ENCODE measurements at places on chromosomes 4 and X.

- DNase-seq = no peak
These were observed 109.0 kb upstream of the ACSL4 start for GRCh38 chrX:109841869-109842579.

DNA sequence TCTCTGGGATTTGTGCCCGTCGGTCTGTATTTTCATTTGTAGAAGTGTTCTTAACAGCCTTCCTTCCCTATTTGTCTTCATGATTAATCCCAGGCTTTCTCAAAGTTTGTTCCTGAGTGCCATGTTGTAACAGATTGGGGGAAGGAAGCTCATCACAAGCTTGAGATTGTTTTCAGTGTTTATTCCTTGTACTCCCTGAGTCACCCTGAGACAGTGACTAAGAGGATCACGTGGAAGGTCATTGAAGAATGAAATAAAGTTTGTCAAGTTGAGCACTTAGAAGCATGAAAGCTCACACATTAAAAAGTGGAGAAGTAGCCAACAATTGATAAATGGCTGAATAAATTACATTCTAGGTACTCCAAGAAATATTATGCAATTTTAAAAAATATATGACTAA, 153.5 kb upstream of the FAM241A start:
- DNase-seq = no peak

DNA sequence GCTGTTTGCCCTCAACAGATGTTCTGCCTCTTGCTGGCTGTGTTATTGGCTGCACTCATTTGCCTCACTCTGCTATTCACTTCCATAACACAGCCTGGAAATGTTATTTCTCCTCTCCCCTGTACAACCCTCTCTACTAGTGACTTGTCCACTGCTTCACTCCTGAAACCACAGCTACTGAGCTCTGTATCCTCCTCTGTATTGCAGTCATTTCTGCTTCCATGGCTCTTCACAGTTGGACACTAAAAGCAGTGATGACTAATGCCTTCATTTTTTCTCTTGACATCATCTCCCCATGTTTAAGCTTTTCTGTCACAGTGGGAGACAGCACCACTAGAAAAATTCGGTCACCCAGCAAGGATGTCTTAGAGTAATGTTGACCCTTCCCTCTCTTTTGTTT, 123.0 kb upstream of the PPP1R2C start:
- DNase-seq = no peak

- DNase-seq = no peak
These were observed 70.0 kb downstream of the EVC start for GRCh38 chr4:5780831-5781480.

- no peak for DNase-seq
These were observed 198.4 kb upstream of the SFRP2 start for GRCh38 chr4:153987291-153987690.

DNA sequence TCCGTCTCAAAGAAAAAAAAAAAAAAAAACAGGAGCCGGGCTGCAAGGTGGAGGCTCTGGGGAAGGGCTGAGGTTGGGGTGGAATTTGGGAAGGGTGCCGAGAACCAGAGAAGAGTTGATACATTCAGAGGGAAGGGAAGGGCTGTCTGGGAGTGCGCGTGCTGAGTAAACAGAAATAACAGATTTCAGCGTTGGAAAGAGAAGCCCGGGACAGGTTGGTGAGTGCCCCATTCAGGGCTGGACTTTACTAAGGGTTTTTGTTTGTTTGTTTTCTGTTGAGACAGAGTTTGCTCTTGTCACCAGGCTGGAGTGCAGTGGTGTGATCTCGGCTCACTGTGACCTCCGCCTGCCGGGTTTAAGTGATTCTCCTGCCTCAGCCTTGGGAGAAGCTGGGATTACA, 1.7 kb upstream of the IL3RA start:
- DNase-seq = no peak

- DNase-seq = no peak
These were observed 6.9 kb upstream of the HELT start for GRCh38 chr4:185011408-185011807.

- DNase-seq = no peak
These were observed 595.4 kb upstream of the AGA start for GRCh38 chr4:178037459-178038214.

- DNase-seq = no peak
These were observed 24.0 kb downstream of the INTS6L start for GRCh38 chrX:135544338-135544948.

DNA sequence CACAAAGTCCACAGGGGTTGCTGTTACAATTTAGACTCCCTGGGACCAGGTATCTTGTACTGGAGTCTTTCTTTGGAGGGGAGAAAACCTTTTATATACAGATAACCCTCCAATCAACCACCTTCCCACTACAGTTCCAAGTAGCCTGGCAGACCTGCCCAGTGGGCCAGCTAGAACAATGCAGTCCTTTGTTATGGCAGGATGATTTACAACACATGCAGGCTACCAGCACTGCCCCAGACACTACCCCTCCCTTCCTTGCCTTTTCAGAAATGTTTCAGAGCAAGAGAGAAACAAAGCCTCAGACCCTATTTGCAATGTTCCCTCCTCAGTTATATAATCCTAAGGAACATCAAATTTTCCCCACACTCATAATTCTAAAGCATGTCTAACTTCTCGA, 11.1 kb downstream of the RASL11B start:
- DNase-seq = no peak

DNA sequence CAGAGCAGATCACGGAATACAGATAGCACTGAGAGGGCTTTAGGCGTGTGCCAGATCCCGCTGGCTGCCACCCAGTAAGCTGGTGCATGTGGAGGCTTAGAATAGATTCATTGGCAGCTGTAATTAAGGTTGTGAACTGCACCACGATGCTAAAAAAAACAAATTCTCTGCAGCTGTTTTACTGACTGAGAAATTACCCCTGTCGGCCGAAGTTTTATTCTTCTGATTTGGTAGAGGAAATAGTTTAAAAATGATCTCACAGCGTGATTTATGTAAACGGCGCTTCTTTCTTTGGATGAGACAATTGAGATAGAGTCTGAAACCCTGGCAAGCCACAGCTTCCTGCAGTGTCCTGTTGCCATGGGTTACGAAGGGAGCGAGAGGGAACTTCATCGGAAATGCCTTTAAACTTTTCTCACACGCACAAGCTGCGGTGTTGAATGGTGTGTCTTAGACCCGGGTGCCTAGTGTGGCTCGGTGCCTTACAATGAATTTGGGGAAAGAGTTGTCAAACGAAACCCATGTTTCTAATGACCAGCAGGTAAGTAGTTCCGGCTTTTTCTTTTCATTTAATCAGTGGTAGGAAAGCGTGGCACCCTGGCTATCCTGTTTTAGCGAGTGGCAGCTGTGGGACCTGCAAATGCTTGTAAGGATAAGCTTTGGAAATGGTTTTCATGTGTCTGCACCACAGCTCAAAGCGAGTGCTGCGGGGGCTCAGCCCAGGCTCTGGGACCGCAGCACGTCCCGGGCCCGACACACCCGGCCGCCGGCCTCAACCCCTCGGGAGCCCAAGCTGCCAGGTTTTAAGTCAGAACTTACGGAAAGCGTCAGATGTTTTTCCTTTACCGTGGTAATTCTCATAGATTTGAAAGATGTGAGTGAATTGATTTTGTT, 71.7 kb upstream of the HGFAC start:
- DNase-seq = no peak

DNA sequence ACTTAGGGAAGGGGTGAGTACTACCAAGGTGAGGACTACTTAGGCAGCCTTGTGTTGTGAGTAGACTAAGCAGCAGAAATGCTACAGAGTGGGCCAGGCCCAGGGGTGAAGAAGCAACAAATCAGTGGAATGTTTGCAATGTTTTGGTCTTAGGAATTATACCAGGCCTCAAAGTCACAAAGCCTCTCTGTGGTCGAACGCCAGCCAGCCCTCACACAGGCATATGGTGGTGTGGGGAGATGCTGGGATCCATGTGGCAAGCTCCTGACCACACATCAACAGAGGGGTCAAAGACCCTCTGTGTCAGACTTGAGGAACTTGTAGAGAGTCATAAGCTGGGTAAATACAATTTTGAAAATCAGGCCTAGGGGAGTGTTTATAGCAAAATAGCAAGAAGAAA, 153.8 kb upstream of the KLF3 start:
- no peak for DNase-seq

- DNase-seq = no peak
These were observed 220.1 kb downstream of the DLG3 start for GRCh38 chrX:70664726-70665125.

GRCh38 chr4:75686346-75686745, 13.1 kb upstream of the G3BP2 start:
- no peak for DNase-seq

DNA sequence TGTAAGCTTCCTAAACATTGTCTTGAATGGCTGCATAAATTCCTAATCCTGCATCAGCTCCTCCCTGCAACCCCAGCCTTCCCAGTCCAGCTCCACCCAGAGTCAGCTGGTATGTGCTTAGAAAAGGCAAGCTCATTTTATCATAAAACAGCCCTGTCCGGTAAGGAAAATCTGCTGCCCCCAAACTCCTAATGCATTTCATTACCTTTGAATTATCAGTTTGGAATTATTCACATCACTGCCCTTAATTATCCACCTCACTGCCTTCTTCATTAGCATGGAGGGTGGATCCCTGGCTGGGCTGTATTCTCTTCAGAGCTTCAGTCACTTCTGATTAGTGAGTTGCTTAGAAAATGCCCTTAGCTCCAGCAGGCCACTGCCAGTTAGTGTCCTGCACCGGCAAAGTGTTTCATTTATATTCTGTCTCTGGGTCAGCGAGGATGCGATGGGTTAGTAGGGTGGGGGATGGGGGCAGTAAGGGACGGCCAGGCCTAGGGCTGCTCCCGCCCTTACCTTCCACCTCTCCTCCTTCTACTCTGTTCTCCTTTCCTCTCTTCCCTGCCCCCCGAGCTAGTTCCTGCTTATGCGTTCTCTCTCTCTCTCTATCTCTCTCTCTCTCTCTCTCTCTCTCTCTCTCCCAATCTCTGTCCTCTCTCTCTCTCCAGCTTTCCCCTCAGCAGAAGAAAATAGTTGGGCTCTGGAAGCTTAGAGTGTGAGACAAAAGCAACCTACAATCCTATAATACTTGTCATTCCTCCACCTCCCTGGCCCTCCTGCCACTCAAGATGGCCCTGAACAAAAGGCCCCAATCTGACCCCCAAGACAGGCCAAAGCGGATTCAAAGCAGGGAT, 174.8 kb upstream of the KLF3 start:
- DNase-seq = no peak

DNA sequence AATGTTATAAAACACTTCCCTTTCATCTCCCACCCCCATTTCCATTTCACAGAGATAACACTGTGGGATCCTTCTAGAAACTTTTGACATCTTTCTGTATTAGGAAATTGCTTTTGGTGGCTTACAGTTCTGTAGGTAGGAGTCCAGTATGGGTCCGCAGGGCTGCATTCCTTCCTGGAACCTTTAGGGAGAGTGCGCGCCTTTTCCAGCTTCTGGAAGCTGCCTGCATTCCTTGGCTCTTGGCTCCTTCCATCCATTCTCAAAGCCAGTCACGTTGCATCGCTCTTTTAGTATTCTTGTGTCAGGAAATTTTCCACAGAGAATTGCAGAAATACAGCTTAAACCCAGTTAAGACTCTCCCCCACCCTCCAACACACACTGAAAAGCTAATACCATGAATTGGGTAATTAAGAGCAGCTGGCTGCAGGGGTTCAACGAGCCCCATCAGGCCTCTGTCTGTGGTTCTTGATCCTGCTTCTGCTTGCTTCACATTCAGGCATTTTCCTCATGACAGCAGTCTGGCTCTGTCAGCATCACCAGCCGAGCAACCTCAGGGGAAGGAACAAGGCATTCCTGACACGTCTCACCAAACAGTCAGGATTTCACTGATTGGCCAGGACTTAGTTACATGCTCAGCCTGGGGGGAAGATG, 48.8 kb downstream of the SEPTIN11 start:
- DNase-seq = no peak

DNA sequence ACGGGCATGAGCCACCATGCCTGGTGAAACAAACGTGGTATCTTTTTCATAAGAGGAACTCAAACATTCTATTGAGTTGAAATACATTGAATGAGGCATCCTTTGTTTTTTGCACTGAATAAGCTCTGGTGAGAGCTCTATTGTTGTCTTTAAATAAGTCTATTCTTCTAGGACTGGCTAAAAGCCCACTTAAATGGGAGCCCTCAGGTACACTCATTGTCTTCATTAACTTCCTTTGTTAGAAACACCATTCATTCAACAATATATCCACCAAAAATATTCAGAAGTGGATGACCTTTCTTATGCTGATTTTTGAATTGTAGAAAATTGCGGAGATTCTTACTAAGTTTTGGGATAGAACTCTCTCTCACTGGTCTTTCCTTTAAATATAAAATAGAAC, 568.0 kb downstream of the IL1RAPL1 start:
- DNase-seq = no peak

- DNase-seq = no peak
These were observed 100.0 kb downstream of the DOCK11 start for GRCh38 chrX:118595501-118596042.

DNA sequence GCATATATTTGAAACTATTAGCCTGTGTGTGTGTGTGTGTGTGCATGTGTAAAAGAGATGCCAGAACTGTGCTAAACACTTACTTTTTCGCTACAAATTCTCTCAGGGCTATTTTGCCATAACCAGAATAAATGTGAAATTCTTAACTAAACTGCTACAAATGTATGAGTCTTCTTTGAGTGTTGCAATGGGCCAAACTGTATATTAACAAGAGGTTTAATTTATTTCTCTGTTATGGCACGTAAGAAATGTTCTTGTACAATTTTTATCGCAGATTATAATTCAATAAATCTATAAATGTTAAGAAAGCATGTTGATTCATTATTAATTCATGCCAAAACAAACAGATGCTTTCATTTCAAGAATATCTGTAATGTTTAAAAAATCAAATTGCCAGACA, 454.5 kb upstream of the PCDH7 start:
- no peak for DNase-seq

DNA sequence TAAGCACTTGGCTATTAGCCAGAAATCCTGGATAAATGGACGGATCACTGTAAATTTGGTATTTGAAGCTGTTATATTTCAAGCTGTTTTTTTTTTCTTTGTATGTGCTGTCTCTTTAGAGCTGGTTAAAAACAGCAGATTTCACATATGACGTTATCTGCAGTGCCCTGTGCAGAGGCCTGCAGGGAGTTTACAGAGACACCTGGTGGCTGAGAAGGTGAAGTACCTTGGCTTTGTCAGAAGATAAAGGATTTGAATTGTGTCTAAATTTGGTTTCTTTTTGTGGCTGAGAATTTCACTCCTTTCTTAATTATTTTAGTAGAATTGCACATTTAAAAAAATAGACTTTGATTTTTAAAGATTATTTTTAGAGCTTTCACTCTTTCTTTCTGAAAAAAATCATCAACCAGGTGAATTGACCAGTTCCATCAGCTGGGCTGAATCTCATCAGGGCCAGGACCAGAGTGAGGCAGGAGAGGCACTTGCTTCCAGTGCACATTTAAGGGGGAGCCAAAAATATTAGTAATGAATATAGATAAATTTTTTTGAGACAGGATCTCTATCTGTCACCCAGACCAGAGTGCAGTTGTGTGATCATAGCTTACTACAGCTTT, 9.6 kb upstream of the CHRNA9 start:
- peak; percentile 21 for DNase-seq

- no peak for DNase-seq
These were observed 58.4 kb upstream of the SLIT2 start for GRCh38 chr4:20193141-20193936.

DNA sequence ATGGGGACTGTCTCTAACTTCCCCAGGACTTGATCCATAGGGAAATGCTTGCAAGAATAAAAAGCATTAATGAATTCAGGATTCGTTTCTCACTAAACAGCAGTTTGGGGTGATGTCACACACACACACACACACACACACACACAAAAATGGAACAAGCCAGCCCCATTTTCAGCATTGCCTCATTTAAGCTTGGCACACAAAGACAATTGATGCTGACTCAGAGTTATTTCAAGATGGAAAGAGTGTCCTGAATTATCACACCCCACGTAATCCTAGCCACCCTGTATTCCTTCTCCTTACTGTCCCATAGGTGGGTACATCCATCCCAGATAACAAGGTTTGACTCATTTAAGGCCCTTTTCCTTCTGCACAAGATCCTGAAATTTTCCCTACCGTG, 345.1 kb upstream of the HS3ST1 start:
- DNase-seq = no peak

All from activated CD4-positive, CD25-positive, alpha-beta regulatory T cell (primary cell).